ENCODE measurements at places on chromosomes 7 and 10.

- no peak for DNase-seq
These were observed 75.9 kb upstream of the NXPH1 start for GRCh38 chr7:8357536-8357935.

GRCh38 chr10:14439451-14440259 is 108.9 kb upstream of the FRMD4A start:
- no peak for DNase-seq

DNA sequence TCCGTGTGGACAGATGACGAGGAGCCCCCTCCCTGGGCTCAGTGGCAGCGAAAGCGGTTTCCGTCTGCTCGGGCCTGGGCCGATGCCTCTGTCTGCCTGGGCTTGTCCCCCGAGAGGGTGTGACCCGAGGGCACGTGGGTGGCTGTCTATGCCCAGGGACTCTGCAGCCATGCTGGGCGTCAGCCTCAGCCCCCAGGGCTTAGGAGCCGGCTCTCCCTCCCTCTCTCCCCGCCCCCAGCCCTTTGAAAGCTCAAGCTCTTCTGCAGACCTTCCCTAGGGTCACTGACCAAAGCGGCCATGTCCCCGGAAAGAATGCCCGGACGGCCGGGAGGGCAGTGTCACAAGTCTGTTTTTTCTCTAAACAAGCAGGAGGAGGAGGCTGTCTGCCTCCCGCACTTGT is 7.1 kb downstream of the MICALL2 start:
- DNase-seq, result no peak

- DNase-seq, result no peak
These were observed 36.4 kb downstream of the RABGEF1 start for GRCh38 chr7:66776800-66777442.

DNA sequence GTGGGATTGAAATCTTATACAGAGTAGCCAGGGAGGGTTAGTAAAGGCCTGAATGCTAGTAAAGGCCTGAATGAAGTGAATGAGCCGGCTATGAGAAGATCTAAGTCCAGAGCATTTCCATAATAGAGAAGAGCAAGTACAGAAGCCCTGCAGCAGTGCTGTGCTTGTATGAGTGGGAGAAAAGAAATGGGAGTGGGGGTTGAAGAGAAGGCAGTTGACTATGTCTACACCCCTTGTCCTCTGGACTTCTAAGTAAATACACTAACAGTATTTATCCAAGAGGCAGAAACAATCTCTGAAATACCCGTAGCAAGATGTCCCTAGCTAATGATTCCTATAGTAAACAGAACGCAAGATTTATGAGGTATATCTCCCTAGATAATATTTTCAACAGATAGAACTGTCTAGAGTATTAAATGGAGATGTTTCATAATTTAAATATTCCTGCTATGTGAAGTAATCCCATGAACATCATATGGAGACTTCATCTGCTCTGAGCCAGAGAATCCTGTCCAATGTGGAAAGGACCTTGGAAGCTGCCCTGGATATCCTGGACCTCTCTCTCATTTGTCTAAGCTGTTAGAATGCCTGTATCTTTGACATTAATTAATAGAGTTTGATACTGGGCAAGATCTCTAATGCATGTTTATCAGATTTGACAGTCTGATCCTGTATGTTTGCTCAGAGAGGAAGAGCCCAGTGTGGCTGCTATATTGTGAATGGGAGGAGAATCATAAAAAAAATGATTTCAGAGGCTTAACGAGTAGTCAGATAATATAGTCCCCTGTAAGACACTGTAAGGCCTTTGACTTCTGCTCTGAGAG is 171.6 kb downstream of the LRRN3 start:
- no peak for DNase-seq

- DNase-seq, result no peak
These were observed 642.9 kb downstream of the SDK1 start for GRCh38 chr7:3943779-3944520.

- no peak for DNase-seq
These were observed 1156.0 kb upstream of the LRRTM3 start for GRCh38 chr10:65769828-65770227.

GRCh38 chr7:124762611-124763143 is 2.9 kb downstream of the GPR37 start:
- DNase-seq, result no peak

GRCh38 chr10:92993699-92994272 is 66.8 kb upstream of the CYP26C1 start:
- no peak for DNase-seq

GRCh38 chr10:132729810-132730572 is 56.0 kb downstream of the NKX6-2 start:
- DNase-seq, result no peak

GRCh38 chr7:143245123-143245522 is 18.1 kb upstream of the GSTK1 start:
- DNase-seq, result no peak

DNA sequence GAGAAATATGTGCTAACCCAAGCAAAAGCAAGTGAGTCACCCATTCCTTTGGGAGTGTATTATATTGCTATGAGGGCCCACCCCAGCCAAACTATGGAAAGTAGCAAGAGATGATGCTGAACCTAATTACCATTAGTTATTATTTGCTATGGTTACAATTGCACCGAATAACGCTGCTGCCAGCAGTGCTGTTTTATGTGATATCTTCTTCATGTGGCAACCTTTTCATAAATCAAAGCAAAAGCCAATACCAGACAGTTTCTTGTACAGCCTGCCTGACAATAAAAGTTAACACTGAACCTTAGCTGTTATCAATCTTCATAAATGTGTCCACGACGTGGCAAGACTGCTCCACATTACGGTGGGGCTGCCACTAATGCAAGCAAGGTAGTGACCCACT is 241.7 kb upstream of the PLXNA4 start:
- no peak for DNase-seq

DNA sequence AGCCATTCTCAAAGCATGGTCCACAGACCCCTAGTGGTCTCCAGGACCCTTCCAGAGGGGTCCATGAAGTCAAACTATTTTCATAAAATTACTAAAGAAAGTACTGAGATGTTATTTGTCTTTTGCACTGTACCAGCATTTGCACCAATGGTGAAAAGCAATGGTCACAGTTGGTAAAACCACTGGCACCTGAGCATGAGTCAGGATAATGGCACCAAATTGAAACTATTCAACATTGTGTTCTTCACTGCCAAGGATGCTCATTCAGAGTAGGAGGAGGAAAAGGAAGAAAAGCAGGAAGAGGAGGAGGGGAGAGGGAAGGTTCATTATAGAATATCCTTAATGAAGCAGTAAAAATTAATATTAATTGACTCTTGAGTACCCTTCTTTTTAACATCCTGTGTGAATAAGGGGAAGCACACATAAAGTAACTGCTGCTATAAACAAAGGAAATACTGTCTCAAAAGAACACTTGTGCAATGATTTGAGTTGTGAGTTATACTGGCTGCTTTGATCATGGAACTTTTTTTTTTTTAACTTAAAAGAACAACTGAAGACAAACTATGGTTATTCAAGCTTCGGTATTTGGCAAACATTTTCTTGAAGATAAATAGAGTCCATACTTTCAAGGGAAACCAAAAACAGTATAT is 60.2 kb downstream of the MPP7 start:
- DNase-seq, result no peak

DNA sequence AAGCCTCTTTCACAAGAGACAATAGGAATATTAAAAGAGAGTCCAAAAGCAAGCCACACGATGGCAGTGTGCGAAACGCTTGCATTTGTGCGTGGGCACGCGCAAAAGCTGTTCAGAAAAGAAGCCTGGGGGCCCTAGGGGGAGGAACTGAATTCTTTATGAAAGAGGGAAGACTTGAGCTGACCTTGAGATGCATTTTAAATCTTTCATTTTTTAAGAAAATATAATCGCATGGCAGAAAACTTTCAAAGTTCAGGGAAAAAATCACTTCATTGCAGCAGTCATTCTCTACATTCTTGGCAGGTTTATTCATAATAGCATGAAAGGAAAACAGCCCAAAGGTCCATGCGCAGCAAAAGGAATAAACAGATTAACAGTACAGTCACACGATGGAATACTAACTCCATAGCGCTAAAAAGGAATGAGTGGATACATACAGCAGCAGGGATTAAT is 206.5 kb upstream of the PRKCQ start:
- peak; percentile 80 for DNase-seq

GRCh38 chr7:127514499-127514898 is 70.9 kb downstream of the GCC1 start:
- no peak for DNase-seq

- no peak for DNase-seq
These were observed 671.7 kb downstream of the GATA3 start for GRCh38 chr10:8726084-8726778.

DNA sequence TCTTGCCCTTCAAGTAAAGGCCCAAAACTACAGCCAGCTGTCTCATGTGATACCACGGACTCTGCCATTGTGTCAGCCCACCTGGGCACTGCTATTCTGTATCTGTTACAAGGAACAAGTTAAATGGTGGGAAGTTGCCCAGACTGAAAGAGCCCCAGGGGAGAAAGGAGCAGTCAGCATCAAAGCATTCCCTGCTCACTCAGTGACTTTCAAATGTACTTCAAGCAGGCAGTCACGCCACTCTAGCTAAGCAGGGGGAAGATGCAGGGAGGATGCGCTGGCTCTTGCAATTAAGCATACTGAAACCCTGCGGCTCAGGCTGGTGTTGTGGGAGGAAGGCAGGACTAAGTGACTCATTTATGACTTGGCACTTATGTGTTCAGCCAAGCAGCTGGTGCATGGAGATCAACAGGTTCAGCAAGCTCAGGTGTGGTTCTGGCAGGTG is 1249.6 kb downstream of the TYW1 start:
- no peak for DNase-seq

DNA sequence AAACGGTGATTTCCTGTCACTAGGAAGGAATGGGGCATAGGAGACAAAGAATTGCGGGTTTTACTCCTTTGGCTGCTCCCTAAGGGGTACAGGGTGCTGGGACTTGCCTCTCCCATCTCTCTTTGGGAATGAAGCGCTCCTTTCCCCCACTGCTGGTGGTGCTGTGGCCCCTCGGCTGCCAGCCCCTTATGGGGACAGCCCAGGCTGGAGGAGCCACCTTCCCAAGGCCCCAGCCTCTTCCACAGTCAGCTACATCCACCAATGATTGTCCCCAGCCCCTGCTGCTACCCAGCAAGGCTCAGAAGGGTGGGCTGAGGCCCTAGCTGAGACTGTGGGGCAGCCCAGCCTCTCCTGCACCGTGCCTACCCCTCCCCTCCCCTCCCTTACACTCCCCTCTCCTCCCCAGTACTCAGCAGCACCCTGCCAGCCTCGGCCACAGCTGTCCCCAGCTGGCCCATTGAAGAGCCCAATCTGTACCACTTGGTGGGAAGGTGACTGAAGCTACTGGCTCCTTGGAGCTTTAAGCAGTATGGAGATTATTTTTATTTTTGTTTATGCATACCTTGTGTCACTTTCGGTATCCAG is 19.0 kb downstream of the PRKAG2 start:
- DNase-seq, result no peak

DNA sequence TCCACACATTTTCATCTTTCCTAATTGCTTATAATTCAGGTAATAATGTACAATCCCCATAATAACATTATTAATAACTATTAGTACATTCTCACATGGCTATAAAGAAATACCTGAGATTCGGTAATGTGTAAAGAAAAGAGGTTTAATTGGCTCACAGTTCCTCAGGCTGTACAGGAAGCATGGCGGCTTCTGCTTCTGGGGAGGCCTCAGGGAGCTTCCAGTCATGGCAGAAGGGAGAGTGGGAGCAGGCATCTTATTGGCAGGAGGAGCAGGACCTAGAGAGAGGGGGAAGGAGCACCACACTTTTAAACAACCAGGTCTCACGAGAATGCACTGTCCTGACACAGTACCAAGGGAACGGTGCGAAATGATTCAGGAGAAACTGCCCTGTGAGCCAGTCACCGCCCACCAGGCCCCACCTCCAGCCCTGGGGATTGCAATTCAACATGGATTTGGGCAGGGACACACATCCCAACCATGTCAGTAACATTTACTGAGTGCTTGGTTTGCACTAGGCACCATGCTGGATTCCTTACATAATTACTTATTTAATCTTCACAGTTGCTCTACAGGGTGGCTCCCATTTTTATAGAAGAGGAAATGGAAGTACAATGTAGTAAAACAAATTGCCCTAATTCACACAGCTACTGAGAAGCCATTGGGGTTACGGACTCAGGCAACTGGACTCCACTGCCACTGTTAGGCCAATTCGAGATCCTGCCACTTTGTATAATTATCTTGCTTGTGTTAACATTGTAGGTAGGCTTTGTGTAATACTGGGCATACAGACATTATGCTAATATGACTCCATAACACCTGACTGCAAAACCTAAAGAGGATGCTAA is 8.7 kb upstream of the ESYT2 start:
- DNase-seq, result no peak

DNA sequence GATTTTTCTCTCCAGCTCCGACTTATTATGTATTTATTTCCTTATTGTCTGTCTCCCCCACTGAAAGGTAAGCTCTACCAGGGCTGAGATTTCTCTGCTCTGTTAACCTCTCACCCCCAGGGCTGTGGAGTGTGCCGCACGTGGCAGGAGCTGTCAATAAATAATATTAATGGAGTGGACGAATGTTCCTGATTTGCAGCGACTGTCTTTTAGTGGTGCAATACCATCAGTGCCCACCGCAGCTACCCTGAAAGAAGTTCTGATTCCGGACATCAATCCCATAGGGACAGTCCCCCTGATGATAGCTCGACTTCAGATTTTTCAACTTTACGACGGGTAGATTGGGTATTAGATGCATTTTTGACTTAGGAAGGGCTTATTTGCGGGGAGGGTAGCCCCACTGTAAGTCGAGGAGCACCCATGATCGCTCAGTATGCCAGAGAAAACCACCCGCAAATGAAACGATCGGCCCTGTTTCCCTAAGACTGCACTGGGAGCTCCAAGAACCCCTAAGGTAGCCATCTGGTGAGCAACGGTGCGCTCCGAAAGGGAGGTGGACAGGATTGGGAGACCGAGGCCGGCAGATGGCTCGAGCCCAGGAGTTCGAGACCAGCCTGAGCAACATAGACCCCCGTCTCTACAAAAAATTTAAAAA is 986 bp upstream of the PPP2R2D start:
- no peak for DNase-seq

DNA sequence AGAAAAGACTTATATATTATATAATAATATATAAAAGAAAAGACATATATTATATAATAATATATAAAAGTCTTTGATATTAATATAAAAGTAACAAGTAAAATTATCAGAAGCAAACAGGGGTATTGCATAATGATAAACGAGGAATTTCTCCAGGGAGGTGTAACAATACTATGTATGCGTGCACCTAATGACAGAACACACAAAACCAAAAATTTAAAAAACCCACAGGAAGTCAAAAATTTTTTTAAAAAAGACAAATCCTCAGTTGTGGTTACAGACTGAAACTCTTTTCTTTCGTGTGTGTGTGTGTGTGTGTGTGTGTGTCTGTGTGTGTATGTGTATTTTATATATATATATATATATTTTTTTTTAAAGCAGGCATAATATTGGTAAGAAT is 279.2 kb upstream of the DPP6 start:
- no peak for DNase-seq

Data from right hindlimb (tissue), 1 donor.